ENCODE measurements at places on chromosomes 7 and 10. TPM values are rescaled to one million over a fixed set of nuclear protein-coding genes. Genes with fewer than 3 reads are reported as not detected.

The PAX4 gene
- total RNA-seq = not detected

The ADRA2A gene
- total RNA-seq = 0.06 TPM

The SRI gene
- total RNA-seq = 127 TPM

The RASA4 gene
- 2.2 TPM for total RNA-seq

The CTAGE4 gene
- not detected for total RNA-seq

The STAG3 gene
- total RNA-seq = 0.37 TPM

The TLX1 gene
- not detected for total RNA-seq

The SMO gene
- total RNA-seq = 14.3 TPM
